ENCODE measurements at places on chromosomes 1 and 21. TPM values are rescaled to one million over a fixed set of nuclear protein-coding genes. Genes with fewer than 3 reads are reported as not detected.

RNU1-2 gene
- total RNA-seq: under 0.01 TPM

YTHDF2 gene
- total RNA-seq: 74.2 TPM

LCE1F gene
- not detected for total RNA-seq

CENPL gene
- total RNA-seq: 16.6 TPM

SIPA1L2 gene
- 72.0 TPM for total RNA-seq

IGSF9 gene
- 10.6 TPM for total RNA-seq

HSD11B1 gene
- total RNA-seq: not detected

CLEC20A gene
- total RNA-seq: not detected

BATF3 gene
- 5.3 TPM for total RNA-seq

PSMG1 gene
- 16.9 TPM for total RNA-seq

AMY1A gene
- total RNA-seq: not detected

ATP1A2 gene
- total RNA-seq: 61.7 TPM

ABCA4 gene
- 0.31 TPM for total RNA-seq

ADORA1 gene
- 21.9 TPM for total RNA-seq

FAM229A gene
- 5.0 TPM for total RNA-seq

TCHHL1 gene
- total RNA-seq: not detected

NTMT2 gene
- 0.63 TPM for total RNA-seq

PALMD gene
- total RNA-seq: 49.1 TPM

CRYBG2 gene
- 0.63 TPM for total RNA-seq

TFB2M gene
- total RNA-seq: 10.6 TPM

LRRC71 gene
- total RNA-seq: not detected

GREM2 gene
- total RNA-seq: 5.0 TPM

LPAR3 gene
- total RNA-seq: not detected

INSRR gene
- 0.31 TPM for total RNA-seq

EPHA10 gene
- total RNA-seq: 11.9 TPM

DAB1 gene
- 93.9 TPM for total RNA-seq

CFHR1 gene
- total RNA-seq: 0.31 TPM

FYB2 gene
- 0.94 TPM for total RNA-seq

CFHR3 gene
- total RNA-seq: not detected

LAPTM5 gene
- 4.1 TPM for total RNA-seq

NVL gene
- total RNA-seq: 74.2 TPM

FCRL5 gene
- not detected for total RNA-seq

SERBP1 gene
- total RNA-seq: 180 TPM

FAM177B gene
- not detected for total RNA-seq

KRTAP19-1 gene
- total RNA-seq: not detected

OR10K1 gene
- total RNA-seq: not detected

ADIPOR1 gene
- total RNA-seq: 39.1 TPM

MYOC gene
- not detected for total RNA-seq

ZMYND12 gene
- total RNA-seq: 0.63 TPM

CSRP1 gene
- total RNA-seq: 15.0 TPM

TMEM269 gene
- 0.94 TPM for total RNA-seq

NUDT4B gene
- 10.3 TPM for total RNA-seq

MEGF6 gene
- 14.1 TPM for total RNA-seq

LDLRAD1 gene
- not detected for total RNA-seq

RGS13 gene
- not detected for total RNA-seq

FMO3 gene
- total RNA-seq: not detected

SPRR2E gene
- not detected for total RNA-seq

SLAMF1 gene
- total RNA-seq: not detected

CERS2 gene
- total RNA-seq: 36.0 TPM

SLC66A1 gene
- total RNA-seq: 25.7 TPM

UQCRHL gene
- 1.9 TPM for total RNA-seq

Measured in parietal lobe (tissue), 2 donors.